Urothelium cell line (cell line): ENCODE measurements at places on chromosomes 3 and 15.

GRCh38 chr15:63913336-63913735 is 79.6 kb upstream of the HERC1 start:
- no peak for DNase-seq

- no peak for DNase-seq
Observed at GRCh38 chr15:89393056-89393455, 58.4 kb upstream of the POLG start.

DNA sequence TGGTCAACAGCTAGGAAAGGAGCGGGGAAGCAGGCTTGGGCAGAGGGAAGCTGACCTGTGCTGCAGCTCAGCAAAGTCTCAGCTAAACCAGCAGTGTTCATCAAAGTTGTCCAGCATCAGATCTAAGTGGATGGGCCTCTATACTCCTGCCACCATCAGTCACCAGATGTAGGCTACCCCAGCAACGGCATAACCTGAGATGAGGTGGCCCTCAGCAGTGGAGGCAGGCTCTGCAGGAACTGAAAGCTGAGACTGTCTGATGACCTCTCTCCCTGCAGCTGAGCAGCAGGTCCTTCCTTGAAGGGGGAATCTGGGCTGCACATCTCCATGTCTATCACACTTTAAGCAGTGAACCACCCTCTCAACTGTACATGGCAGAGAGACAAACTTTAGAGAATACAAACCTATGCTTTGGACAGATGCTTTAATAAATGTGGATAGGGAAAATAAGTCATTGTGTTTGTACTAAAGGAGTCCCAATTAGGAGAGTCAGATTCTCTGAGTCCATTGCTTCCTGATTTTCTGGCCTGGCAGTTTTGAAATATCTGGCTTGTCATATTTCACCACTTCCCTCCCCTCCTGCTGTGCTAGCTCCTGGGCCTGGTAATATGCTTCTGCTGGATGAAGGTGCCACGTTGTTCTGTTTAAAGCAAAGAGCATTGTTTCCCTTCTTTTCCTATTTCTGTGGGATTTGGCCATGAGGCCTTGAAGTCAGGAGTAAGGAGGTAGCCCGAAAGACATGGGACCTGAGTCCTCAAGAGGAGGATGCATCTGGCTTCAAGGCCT is 11.1 kb upstream of the PSTPIP1 start:
- no peak for DNase-seq

DNA sequence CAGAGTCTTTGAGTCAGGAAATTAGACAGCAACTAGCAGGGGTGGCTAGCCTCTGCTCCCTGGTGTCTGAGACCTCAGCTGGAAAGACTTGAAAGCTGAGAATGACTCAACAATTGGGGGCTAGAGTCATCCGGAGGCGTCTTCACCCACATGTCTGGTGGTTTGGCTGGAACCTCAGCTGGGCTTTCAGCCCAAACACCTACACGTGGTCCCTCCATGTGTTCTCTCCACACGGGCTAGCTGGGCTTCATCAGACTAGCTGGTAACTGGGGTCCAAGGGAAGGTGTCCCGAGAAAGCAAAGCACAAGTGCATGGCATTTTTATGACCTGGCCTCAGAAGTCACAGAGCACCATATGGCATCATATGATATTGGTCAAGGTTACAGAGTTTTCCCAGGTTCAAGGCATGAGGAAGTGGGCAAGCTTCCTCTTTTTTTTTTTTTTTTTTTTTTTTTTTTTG is 19.9 kb upstream of the ABHD2 start:
- DNase-seq, result peak; percentile 82

GRCh38 chr3:142356818-142357217 is 91.0 kb downstream of the XRN1 start:
- no peak for DNase-seq

- peak; percentile 74 for DNase-seq
Observed at GRCh38 chr3:185677146-185677829, 91.2 kb downstream of the SENP2 start.

DNA sequence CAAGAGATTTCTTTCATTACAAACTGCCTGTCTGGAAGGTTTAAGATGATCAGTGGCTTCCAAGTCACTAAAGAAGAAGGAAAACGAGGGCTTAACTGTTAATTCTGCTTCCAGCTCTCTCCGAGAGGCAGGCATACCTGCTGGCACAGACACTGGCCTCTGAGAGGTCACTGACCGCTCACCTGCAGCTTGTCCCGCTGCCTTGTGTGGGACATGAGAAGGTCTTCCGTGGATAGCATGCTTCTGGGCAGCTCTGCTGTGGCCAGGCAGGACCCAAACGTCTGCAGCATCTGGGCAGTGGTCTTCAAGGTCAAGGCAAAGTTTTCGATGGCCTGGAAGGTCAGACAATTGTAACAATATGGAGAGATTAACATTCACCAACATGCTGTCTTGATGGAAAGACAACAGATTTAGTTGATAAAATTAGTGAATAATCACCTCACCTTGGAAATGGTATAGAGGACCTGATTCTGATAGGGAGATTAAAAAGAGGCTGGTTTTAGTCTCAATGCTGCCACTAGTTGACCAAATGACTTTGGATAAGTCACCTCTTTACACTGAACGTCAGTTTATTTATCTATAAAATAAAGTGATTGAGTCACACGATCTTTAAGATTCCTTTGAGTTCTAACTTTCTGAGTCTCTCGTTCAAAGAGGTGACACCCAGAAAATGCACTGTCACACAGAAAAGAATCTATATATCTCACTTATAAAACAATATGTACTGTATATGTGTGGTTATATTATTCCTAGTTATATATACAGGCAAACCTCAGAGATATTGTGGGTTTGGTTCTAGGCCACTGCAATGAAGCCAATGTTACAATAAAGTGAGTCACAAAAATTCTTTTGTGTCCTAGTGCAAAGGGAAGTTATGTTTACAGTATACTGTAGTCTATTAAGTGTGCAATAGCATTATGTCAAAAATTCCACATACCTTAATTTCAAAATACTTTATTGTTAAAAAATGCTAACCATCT is 65.1 kb downstream of the B3GNT5 start:
- DNase-seq, result no peak

- DNase-seq, result no peak
Observed at GRCh38 chr15:39313467-39313866, 267.4 kb upstream of the THBS1 start.
